ENCODE measurements at places on chromosomes 3 and 15.

DNA sequence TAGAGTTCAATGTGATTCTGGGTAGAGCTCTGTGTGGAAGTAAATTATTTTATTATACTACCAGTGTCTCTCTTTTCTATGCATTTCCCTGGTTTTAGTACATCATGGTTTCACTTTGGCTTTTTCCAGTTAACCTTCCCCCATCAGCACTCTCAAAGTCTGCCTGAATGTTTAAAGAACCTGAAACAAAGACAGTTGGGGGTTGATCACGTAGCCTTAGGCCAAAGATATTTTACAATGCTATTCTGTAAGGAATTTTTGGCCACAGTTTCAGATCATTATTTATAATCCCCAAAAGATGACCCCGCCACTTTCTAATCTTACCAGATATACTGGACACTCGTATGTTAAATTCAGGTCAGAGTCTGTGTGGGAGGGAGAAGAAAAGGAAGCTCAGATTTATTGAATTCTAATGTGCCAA, 156.3 kb upstream of the TMC3 start:
- no peak for DNase-seq

DNA sequence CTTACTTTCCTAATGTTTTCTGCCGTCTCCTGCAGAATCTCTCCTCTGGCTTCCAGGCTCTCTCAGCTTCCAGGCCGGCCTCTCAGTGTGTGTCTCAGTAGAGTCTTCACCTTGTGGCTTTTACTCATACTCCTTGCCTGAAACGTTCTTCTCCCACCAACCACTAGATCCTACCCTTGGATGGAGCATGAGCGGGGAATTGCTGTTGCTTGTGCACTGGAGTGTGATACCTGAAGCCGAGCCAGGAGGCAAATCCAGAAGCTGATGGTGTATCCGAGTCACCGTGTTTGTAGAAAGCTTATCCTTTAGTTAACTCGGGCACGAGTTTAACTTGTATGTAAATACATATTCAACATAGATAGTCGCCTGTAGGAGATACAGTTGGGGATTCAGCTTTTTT, 285.0 kb upstream of the C2CD4B start:
- no peak for DNase-seq

DNA sequence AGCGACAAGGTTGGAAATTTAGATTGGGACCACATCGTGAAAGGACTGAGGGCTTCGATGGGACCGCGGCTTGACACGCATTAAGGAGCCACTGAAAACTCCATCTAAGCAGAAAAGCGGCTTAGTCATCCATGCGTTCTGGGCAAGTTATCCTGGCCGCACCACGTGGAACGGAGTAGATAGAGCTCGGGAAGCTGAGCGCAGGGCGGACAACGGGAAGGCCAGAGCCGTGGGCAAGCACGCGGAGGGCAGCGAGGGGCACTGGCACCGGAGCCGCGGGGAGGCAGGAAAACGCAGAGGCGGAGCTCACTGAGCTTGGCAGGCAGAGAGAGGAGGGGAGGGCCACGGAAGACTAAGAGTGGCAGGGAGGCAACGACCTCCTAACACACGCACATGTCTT, 61.3 kb upstream of the VGLL4 start:
- DNase-seq = no peak

DNA sequence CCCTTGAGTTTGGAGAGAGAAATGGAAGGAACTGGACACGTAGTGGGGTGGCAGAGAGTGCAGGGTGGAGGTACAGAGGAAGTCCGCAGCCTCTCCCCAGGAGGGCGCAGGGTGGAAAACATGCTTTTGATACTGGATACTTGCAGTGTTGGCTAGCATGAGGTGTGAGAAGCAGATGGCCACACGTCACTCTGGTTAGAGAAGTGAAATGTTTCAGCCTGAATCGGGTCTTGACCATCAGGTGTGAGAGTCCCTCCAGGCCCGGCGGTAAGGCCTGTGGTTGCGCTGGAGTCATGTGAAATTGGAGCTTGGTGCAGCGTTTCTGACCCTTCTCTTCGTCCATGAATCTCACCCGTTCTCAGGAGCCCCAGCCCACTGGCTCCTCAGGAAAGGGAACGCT, 93.1 kb downstream of the GABRG3 start:
- no peak for DNase-seq

GRCh38 chr3:16839271-16840100, 45.3 kb upstream of the PLCL2 start:
- no peak for DNase-seq

GRCh38 chr3:43688245-43688650, 2.5 kb upstream of the ABHD5 start:
- DNase-seq = no peak

- DNase-seq = no peak
Observed at GRCh38 chr3:11539677-11540076, 104.0 kb downstream of the VGLL4 start.

- peak; percentile 90 for DNase-seq
Observed at GRCh38 chr15:51281368-51281967, 56.9 kb downstream of the CYP19A1 start.

DNA sequence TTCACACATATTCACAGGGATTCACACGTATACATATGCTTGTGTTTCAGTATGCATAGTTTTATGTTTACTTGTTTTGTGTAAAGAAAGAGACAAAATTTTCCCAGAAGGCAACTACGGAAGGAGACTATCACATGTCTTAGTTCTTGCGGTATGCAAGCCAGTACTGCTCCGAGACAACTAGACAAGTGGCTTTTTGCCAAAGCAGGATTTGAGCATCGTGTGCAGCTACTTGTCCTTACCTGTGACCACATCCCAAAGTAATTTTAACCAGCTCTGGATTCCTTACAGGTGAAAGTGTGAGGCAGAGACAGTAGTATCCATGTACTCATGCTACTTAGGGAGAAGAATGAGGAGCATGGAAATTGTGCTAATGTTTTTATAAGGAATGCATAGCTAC, 591.4 kb upstream of the NR2F2 start:
- no peak for DNase-seq

GRCh38 chr3:8622873-8623691, 21.5 kb downstream of the SSUH2 start:
- DNase-seq = peak; percentile 89

Data from aorta (tissue), 5 donors.